Psoas muscle (tissue), 8 donors: ENCODE measurements at places on chromosomes 12 and 14.
A peak's percentile ranks its signal among the peaks of the same experiment; 100 is the strongest.

GRCh38 chr14:40762177-40762576, 844.5 kb upstream of the LRFN5 start:
- no peaks in the 10 kb centered on the region for H3K36me3 ChIP-seq
- H3K27me3 ChIP-seq = no peaks in the 10 kb centered on the region
- H3K4me1 ChIP-seq = no peaks in the 10 kb centered on the region
- H3K27ac ChIP-seq = no peak overlapping the region
- H3K4me3 ChIP-seq = no peak overlapping the region

DNA sequence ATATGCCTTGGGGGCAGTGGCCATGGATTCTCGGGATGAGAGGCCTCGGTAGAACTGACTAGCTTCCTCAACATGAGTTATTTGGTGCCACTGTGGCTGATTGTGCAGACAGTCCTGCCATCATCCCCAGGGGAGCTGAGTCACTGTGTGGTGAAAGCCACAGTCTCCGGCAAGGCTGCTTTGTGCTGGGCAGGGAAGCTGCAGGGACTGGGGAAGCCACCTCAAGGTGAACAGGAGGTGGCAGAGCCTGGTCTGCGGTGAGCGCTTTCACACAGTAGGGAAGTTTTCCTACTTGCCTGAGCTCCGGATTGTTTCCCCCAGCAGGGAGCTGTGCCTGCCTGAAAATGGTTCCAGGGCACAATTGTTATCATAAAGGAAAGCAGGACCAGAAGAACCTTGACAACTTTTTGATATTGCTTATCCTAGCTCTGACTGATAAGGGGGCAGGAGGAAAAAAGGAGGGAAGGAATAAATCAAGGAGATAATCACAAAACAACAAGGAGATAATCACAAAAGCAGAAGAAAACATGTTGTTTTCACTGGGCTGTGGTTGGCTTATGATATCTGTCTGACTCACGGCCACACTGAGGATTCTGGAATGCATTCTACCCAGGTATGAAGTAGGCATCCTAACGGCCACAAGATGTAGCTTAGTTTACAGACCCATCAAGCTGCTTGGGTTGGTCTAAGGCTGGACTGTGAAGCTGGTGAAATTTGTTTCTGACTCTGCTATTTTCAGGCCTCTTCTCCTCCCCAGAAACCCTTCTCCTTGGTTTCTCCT, 32.2 kb upstream of the GNG2 start:
- peak; percentile 33 for DNase-seq
- H3K27ac ChIP-seq = no peak overlapping the region
- no peaks in the 10 kb centered on the region for H3K27me3 ChIP-seq

DNA sequence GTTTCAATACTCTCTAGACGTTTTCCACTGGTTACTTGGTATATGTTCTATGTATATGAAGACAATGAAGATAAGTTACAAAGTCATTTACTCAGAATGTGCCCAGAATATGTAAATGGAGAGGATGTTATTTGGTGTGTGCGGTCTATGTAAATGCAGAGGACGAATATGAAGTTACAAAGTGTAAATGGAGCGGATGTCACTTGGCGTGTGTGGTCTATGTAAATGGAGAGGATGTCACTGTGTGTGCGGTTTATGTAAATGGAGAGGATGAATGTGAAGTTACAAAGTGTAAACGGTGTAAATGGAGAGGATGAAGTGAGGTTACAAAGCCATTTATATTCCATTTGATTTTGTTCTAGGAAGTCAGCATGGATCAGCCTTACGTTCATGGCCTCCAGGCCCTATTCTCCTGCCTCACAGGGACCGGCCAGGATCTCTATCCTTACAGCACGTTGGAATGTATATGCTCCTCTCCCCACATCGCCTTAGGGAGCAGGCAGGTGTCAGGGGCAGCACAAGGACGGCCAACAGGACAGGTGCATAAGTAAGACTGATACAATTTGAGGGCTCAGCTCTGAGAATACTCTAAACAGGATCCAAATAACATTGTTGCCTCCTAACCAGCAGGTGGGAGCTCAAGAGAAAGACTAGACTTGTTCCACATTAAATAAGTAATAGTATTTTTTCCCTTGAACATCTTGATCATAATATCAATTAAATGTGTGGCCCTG, 42.4 kb downstream of the GLRX5 start:
- H3K27ac ChIP-seq = no peak overlapping the region
- no peak overlapping the region for H3K4me3 ChIP-seq
- H3K36me3 ChIP-seq = no peaks in the 10 kb centered on the region
- no peak for DNase-seq
- no peaks in the 10 kb centered on the region for H3K27me3 ChIP-seq

- no peak overlapping the region for H3K4me3 ChIP-seq
- no peak overlapping the region for H3K27ac ChIP-seq
- DNase-seq = no peak
- H3K36me3 ChIP-seq = no peaks in the 10 kb centered on the region
- no peaks in the 10 kb centered on the region for H3K27me3 ChIP-seq
- H3K4me1 ChIP-seq = peaks cover 6% of the 10 kb centered on the region
These were observed 2.6 kb downstream of the PCK2 start for GRCh38 chr14:24096545-24097181.

DNA sequence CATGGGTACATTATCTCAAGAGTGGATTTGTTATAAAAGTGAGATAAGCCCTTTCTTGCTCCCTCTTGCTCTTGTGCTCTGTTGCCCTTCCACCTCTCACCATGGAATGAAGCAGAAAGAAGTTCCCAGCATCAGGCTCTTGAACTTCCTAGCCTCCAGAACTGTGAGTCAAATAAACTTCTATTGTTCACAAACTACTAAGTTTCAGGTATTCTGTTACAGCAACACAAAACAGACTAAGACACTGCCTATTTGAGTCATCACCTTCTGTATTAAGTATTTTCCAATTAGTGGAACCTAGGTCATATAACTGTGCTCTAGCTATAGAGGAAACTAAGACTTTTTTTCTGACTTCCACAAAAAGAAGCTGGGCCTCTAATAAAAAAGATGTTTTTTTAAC, 201.2 kb upstream of the FOXG1 start:
- DNase-seq = no peak
- no peak overlapping the region for H3K27ac ChIP-seq
- H3K4me3 ChIP-seq = no peak overlapping the region
- no peaks in the 10 kb centered on the region for H3K4me1 ChIP-seq
- H3K36me3 ChIP-seq = no peaks in the 10 kb centered on the region
- no peaks in the 10 kb centered on the region for H3K27me3 ChIP-seq

GRCh38 chr12:104466709-104467345, 10.1 kb downstream of the CHST11 start:
- H3K36me3 ChIP-seq = no peaks in the 10 kb centered on the region
- H3K27me3 ChIP-seq = no peaks in the 10 kb centered on the region
- peaks cover 3% of the 10 kb centered on the region for H3K4me1 ChIP-seq
- no peak overlapping the region for H3K4me3 ChIP-seq
- DNase-seq = no peak

DNA sequence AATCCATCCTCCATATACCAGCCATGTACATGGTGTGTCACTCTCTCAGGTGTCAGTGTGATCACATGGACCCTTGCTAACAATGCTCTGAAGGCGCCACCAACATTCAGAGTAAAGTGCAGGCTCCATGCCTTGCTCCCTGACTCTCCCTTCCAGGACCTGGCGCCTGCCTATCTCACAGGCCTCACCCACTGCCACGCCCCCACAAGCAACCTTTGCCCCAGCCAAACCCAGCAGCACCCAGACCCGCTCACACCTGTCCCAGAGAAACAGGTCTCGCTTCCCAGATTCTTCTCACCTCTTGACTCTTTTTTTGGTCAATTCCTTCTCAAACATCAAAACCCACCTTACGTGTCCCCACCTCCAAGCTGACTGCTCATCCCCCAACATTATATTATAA, 52.3 kb downstream of the KCNK10 start:
- no peaks in the 10 kb centered on the region for H3K27me3 ChIP-seq
- H3K27ac ChIP-seq = no peak overlapping the region
- no peaks in the 10 kb centered on the region for H3K36me3 ChIP-seq
- H3K4me3 ChIP-seq = no peak overlapping the region
- no peaks in the 10 kb centered on the region for H3K4me1 ChIP-seq

- no peaks in the 10 kb centered on the region for H3K4me1 ChIP-seq
- peak overlapping the region; percentile 48 for H3K4me3 ChIP-seq
- H3K36me3 ChIP-seq = no peaks in the 10 kb centered on the region
- DNase-seq = peak; percentile 41
- H3K27me3 ChIP-seq = no peaks in the 10 kb centered on the region
- H3K27ac ChIP-seq = no peak overlapping the region
These were observed 5.0 kb downstream of the CELA1 start for GRCh38 chr12:51341251-51342007.

GRCh38 chr12:75724928-75725312, 213.5 kb upstream of the KRR1 start:
- H3K4me1 ChIP-seq = peaks cover 25% of the 10 kb centered on the region
- no peak for DNase-seq
- H3K27me3 ChIP-seq = no peaks in the 10 kb centered on the region
- no peaks in the 10 kb centered on the region for H3K36me3 ChIP-seq
- H3K4me3 ChIP-seq = no peak overlapping the region

GRCh38 chr12:71708658-71709057, 22.8 kb downstream of the TMEM19 start:
- no peaks in the 10 kb centered on the region for H3K4me1 ChIP-seq
- H3K27ac ChIP-seq = no peak overlapping the region
- no peak overlapping the region for H3K4me3 ChIP-seq
- H3K36me3 ChIP-seq = peaks cover 27% of the 10 kb centered on the region
- DNase-seq = no peak

GRCh38 chr14:67447033-67447381, 35.0 kb upstream of the PLEK2 start:
- no peak overlapping the region for H3K27ac ChIP-seq
- no peaks in the 10 kb centered on the region for H3K36me3 ChIP-seq
- H3K27me3 ChIP-seq = no peaks in the 10 kb centered on the region

DNA sequence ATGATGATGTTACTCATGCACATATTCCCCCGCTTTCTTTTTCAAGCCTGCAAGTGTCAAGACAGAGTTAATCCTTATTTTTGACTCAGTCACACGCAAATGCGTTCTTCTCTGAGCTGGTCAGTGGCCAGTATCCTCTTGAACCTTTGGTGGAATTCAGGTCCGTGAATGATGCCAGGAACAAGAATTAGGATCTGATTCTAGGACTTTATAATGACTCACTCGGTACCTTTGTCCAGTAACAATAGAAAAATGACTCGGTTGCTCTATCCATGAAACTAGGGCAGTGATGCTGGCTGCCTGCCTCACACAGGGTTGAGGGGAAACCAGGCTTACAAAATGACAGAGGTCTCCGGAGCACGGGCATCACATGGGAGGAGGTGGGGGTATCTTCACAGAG, 185.8 kb upstream of the NUDT4 start:
- H3K36me3 ChIP-seq = no peaks in the 10 kb centered on the region
- no peaks in the 10 kb centered on the region for H3K27me3 ChIP-seq
- peak overlapping the region; percentile 76 for H3K27ac ChIP-seq
- peak overlapping the region; percentile 29 for H3K4me3 ChIP-seq
- DNase-seq = peak; percentile 47

DNA sequence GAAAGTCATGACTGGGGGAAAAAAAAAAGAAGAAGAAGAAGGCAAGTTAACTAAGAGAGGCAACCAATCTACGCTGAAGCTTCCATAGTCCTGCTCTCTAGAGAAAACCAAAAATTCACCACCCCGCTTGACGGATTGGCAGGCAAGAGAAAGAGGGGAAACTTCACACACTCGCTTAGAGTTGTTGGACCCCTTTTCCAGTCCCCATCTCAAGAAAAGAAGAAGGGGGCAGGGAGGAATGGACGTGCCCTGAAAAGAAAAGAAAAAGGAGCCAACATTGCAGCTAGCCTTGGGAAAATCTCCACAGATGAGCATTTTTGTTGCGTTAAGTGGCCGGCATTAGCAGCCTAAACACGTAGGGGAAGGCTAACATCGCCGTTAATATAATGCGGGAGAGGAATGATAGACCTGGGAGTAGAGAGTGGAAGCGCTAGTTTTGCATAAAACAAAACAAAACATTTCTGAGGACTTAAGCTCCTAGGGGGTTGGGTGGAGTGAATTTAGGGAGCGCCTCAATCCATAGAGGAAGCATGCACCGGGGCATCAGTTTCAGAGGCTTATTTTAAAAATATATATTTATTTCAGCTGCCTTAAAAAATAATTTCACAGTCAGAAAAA, 11.3 kb upstream of the FOXG1 start:
- no peak for DNase-seq
- H3K36me3 ChIP-seq = no peaks in the 10 kb centered on the region
- H3K27me3 ChIP-seq = peaks cover 13% of the 10 kb centered on the region
- no peak overlapping the region for H3K4me3 ChIP-seq
- H3K27ac ChIP-seq = no peak overlapping the region

GRCh38 chr12:89895591-89895990, 187.0 kb upstream of the ATP2B1 start:
- H3K36me3 ChIP-seq = no peaks in the 10 kb centered on the region
- H3K27me3 ChIP-seq = no peaks in the 10 kb centered on the region
- H3K4me1 ChIP-seq = no peaks in the 10 kb centered on the region
- no peak overlapping the region for H3K4me3 ChIP-seq

DNA sequence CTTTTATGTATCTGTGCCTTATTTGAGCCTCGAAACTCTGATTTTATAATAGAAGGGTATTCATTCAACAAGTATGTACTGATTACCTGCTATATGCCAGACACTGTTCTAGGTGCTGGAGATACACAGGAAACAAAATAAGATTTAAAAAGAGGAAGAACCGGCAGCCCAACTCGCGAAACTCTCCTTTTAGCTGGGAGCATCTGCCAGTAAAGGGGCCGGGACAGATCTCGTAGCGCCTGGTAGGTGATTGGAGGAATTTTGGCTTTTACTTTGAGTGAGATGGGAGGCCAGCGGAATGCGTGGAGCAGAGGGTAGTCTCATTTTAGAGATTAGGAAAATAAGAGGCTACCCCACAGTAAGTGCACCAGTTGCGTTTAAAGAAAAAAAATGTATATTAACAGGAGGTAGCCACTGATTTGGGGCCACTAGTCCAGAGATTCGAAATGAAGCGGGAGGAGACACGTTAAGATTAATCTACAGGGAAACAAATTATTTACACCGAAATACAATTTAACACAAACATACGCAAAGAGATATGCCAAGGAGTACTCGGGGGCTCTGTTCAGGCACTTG, 520 bp upstream of the MON2 start:
- H3K27ac ChIP-seq = peak overlapping the region; percentile 97
- H3K4me1 ChIP-seq = peaks cover 25% of the 10 kb centered on the region
- H3K36me3 ChIP-seq = peaks cover 3% of the 10 kb centered on the region
- H3K27me3 ChIP-seq = no peaks in the 10 kb centered on the region
- no peak for DNase-seq
